Fibroblast of villous mesenchyme (primary cell): ENCODE measurements at places on chromosomes 7 and 10. TPM values are rescaled to one million over a fixed set of nuclear protein-coding genes. Genes with fewer than 3 reads are reported as not detected.

Gene NEBL
- under 0.01 TPM in 2 replicates for total RNA-seq

Gene UCMA
- total RNA-seq = not detected in 2 replicates

Gene MKI67
- 14.2 and 21.2 TPM in 2 replicates for total RNA-seq

Gene PLPP4
- total RNA-seq = 0.86 and 4.2 TPM in 2 replicates

- peak; percentile 87 for DNase-seq
Observed at GRCh38 chr10:31623466-31623865, 304.4 kb downstream of the ZEB1 start.

- no peak for DNase-seq
Observed at GRCh38 chr10:8269976-8270375, 215.5 kb downstream of the GATA3 start.
